Activated T-cell treated with anti-CD3 and anti-CD28 coated beads, Interleukin-2, amount 50 U/mL, for 72 hours (primary cell): ENCODE measurements at places on chromosomes 1 and 21. TPM values are rescaled to one million over a fixed set of nuclear protein-coding genes. Genes with fewer than 3 reads are reported as not detected.
A peak's percentile ranks its signal among the peaks of the same experiment; 100 is the strongest.

DNA sequence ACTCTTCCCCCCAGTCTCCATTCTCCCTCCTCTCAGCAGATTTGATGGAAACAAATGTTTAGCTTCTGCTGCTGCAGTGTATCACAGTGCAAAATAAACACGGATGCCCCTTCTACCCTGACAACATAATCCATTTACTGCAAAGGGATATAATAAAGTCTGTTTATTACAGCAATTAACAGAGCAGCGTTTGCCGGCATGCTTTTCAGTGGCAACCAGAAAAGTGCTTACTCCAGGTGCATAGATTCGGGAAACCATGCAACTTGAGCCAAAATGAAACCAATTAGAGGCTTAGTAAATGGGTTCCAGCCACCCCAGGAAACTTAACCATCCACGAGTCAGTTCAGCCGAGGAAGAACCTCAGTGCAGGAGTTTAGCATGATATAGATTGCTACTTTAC lies 12.9 kb upstream of the LEMD1 start:
- DNase-seq, result no peak

- no peak for DNase-seq
Observed at GRCh38 chr1:244662599-244662998, 9.7 kb downstream of the DESI2 start.

GRCh38 chr1:61253912-61254633 lies 171.7 kb downstream of the NFIA start:
- no peak for DNase-seq

GRCh38 chr1:213419401-213420030 lies 368.5 kb downstream of the RPS6KC1 start:
- DNase-seq, result no peak

- DNase-seq, result no peak
Observed at GRCh38 chr1:109850827-109851226, 59.8 kb upstream of the CSF1 start.

DNA sequence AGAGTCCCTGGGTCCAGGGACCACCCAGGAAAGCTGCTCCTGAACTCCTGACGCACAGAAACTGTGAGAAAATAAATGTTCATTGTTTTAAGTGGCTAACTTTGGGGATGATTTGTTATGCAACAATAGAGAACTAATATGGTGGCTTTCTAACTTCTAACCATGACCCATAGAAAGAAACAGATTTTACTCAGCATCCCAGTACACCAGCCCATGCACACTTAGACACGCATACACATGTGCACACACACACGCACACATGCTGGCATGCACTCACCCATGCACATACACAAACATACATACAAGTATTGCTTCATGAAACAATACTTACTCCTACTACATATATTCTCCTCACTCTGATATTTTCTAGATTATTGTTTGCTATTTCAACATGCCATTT lies 57.1 kb downstream of the NID1 start:
- DNase-seq, result no peak

GRCh38 chr1:66730462-66730861 lies 21.8 kb upstream of the DYNLT5 start:
- no peak for DNase-seq

DNA sequence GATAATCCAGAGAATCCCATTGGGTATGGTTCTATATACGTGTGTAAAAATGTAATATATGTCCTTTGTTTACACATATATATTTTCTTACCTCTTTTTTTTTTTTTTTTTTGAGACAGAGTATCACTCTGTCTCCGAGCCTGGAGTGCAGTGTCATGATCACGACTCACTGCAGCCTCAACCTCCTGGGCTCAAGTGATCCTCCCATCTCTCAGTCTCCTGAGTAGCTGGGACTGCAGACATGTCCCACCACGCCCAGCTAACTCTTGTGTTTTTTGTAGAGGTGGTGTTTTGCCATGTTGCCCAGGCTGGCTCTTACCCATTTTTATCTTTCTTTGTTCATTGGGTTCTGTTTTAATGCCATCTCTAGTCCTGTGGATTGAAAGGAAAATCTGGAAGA lies 59.5 kb downstream of the ZBTB17 start:
- no peak for DNase-seq

DNA sequence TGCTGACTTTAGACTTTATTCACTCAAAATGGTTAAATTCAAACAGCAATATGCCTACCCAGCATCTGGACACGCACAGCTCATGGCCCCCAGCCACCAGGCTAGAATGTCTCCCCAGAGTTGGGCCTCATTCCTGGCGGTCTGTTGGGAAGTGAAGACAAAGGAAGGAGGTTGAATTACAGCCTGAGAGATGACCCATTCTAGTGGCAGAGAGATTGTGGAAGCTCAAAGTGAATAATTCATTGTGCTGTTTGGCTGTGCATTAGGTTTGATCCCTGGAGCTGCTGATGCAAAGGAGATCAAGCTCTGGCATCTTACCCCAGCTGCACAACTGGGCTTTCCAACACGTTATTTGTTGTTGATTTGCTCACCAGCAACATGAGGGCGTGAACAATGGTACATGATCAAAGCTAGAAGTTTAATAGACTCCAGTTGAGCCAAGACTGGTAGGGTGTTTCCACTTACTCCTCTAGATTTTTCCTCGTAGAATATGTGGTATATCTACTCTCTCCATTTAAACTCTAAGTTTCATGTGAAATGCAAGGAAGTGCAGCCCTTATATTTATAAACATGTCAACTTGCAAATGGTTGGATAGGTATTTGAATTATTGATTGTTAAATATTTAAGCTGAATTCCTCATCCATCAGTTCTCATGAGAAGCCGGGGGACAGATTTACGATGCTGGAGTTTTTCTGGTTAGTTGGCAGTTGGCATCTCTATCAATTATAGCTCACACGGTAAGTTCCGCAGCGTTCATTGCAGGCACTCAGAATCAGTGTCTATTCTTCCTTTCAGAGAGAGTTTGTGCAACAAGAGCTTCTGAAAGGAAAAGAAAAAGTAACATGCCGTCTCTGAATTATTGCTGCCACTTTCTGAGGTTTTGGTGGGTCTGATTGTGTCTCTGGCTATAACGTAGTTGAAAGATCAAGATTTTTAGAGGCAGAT lies 222.7 kb downstream of the TM2D1 start:
- DNase-seq, result no peak

GRCh38 chr1:207288315-207288714 lies 33.2 kb upstream of the CD55 start:
- no peak for DNase-seq

- DNase-seq, result peak; percentile 78
Observed at GRCh38 chr1:1290238-1290731, 10.0 kb downstream of the SCNN1D start.

DNA sequence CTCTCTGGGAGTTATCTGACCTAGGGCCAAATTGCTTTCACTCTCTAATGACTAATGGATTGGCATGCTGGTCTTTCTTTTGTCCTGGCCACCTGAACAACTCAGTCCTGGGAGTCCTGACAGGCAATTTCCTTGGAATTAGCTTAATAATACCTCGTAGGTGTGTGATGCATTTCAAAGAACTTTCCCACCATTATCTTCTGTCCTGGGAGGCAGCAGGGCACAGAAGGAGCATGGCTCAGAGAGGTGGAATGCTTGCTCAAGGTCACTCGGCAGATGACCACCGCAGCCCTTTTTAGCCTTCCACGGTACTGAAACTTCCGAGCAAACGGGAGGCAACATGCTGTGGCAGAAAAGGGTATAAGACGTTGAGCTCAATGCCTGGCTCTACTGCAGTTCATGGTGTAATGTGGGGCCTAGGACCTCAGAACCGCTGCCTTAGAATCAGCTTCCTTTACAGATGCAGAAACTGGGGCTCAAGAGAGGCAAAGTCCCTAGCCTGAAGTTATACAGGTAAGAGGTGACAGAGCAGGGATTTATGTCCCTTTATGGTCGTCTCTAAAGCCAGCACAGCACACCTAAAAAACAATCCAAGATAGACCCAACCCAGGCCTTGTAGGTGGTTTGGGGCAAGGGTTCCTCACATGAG lies 3.2 kb downstream of the ID3 start:
- no peak for DNase-seq

DNA sequence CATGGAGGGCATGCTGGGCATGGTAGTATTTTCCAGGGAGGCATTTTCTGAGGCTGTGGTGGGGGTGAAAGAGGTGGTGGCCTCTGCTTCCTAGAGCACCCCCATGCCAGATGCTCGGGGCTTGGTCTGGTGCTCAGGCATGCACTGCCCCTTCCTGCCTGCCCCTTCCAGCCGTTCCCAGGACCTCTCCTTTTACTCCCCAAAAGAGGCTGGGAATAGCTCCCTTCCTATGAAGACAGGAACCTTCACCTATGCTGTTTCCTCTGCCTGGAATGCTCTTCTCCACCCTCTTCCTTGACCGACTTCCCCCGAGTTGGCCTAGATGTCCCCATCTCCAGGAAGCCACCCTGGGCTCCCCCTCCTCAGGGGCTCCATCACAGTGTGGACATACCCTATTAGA lies 9.1 kb downstream of the EDN2 start:
- no peak for DNase-seq

Gene SAMD11
- total RNA-seq, result 0.12 TPM

Gene IL12RB2
- total RNA-seq, result 136 TPM

Gene EVA1C
- 8.9 TPM for total RNA-seq

Gene DLGAP3
- 1.4 TPM for total RNA-seq

Gene ODR4
- total RNA-seq, result 17.5 TPM

Gene PIP5K1A
- total RNA-seq, result 77.5 TPM

Gene CLCA4
- total RNA-seq, result not detected

Gene TRIM45
- total RNA-seq, result 0.34 TPM

Gene ELAPOR1
- total RNA-seq, result 9.4 TPM

Gene PRELP
- total RNA-seq, result not detected

Gene PLA2G2F
- total RNA-seq, result not detected

Gene CCDC190
- not detected for total RNA-seq

Gene DENND2D
- 134 TPM for total RNA-seq

Gene KRTAP13-2
- total RNA-seq, result not detected

Gene NOTCH2
- 64.6 TPM for total RNA-seq

Gene SEMA4A
- 63.7 TPM for total RNA-seq

Gene GPR25
- not detected for total RNA-seq
